Stimulated activated CD4-positive, alpha-beta T cell treated with anti-CD3 and anti-CD28 coated beads, Interleukin-1b, Interleukin-23, amount 100 ng/mL, for 1 hour (primary cell): ENCODE measurements at places on chromosomes 5 and 9.

GRCh38 chr9:74784506-74784905 is 103.2 kb downstream of the TRPM6 start:
- DNase-seq, result no peak

GRCh38 chr9:74910036-74910435 is 22.3 kb upstream of the TRPM6 start:
- no peak for DNase-seq

- no peak for DNase-seq
Measured at GRCh38 chr9:34380034-34380510, 3.4 kb upstream of the MYORG start.

- DNase-seq, result no peak
Measured at GRCh38 chr9:68755752-68756151, 50.7 kb downstream of the PIP5K1B start.

DNA sequence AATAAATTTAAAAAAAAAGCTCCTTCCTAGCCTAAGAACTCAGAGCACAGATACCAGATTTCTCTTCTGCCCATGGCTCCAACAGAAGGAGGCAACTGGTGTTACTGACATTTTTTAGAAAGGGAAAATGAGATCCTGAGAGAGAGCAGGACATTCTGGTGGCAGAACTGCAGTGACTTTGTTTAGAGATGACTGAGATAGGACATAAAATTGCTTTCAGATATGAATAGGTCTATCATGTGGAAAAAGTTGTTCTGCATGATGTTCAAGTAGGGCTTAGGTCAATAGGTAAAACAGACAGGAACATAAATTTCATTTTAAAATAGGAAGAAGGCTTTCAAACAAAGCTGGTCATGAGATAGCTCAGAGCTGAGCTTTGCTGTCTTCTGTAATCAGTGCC is 49.6 kb downstream of the NIPAL4 start:
- no peak for DNase-seq

DNA sequence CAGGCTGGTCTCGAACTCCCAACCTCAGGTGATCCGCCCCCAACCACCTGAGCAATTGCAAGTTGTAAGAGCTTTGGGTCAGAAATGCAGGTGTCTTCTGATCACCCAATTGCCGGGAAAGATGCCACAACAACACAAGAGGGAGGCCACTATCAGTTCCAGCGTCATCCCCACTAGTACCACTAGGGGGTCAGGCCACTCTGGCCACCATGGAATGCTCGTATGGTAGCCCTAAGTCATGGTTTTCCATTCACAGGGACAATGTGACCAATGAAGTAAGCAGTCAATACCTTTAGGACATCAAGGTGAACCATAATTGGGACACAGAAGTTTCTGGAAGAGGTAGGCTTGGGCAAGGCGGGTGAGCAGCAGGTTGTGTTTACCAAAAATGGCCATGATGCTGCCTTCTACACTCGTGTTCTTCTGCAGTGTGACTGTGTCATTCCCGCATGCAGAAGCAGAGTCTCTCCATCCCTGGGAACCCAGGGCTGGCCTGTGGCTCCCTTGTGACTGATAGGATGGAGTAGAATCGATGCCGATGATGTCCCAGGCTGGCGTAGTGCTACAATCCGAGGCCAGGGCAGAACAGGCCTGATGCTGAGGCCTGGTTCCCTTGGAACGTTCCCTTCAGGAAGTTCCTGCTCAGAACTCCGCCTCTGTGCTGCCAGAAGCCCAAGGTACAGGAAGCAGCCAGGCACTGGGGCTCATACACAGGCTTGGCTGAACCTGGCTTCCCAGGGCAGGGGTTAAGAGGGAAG is 42.2 kb upstream of the ANKRD33B start:
- no peak for DNase-seq

DNA sequence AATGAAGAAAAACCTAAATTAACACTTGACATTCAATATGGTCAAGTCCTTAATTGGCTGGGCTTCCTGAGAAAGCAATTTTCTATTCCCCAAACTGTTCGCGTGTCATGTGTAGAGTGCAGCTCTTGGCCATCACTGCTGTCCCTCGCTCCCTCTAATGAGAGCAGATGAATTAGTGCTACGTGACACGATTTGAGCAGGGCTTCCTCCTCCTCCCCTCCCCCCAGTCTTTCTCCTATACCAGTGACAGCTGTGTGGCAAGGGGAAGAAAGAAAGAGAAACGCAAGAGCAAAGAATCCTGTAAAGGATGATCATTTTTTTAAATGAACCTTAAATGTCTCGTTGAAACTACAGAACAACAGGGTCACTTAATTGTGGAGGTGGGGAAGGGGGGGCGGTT is 159.6 kb downstream of the BNC2 start:
- DNase-seq, result no peak

- DNase-seq, result no peak
Measured at GRCh38 chr9:79847074-79847473, 275.3 kb downstream of the TLE4 start.

GRCh38 chr5:933251-933861 is 40.7 kb downstream of the TRIP13 start:
- DNase-seq, result no peak

GRCh38 chr5:122229551-122229950 is 82.5 kb upstream of the SNCAIP start:
- no peak for DNase-seq

- no peak for DNase-seq
Measured at GRCh38 chr5:113325054-113325453, 109.7 kb downstream of the TSSK1B start.

- DNase-seq, result no peak
Measured at GRCh38 chr9:5873439-5873838, 17.2 kb upstream of the MLANA start.

DNA sequence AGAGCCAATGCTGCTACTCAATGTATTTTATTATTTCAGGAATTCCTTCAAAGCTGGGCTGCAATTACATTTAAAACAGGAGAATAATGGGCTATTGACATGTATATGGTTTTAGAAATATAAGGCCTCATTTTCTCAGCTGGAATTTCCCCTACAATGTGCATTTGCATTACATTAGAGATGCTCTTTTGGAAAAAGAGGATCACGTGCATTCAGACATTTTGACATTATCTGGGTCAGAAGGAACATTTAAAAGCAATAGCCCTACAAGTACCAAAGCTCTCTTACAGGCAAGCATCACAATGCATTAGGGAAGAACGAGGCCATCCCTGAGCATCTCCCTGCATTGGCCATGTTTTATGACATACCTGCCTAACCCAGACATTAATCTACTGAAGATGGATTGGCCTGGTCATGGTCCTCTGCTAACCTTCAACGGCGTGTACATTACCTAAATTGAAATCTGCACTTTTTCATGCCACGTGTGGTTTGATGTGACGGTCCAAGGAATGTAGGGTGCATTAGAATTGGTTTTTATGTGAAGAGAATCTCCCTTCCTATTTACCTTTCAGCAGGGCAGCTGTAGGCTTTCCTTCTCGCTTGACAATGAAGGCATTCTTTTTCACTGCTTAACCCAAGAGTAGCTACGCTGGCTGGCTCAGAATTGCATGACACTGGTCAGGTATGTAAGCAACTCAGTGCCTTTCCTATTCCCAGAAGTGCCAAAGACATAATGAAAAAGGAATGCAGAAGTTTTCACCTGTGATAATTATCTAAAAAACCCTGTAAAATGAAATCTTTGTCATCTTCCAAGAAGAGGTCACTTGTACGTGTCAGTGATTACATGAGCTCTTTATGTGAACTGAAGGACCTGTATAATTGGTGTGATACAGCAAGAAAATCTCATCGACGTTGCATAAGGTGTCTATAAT is 212.3 kb upstream of the MPDZ start:
- DNase-seq, result no peak

GRCh38 chr5:177495243-177496060 is 2.0 kb downstream of the PDLIM7 start:
- DNase-seq, result no peak

DNA sequence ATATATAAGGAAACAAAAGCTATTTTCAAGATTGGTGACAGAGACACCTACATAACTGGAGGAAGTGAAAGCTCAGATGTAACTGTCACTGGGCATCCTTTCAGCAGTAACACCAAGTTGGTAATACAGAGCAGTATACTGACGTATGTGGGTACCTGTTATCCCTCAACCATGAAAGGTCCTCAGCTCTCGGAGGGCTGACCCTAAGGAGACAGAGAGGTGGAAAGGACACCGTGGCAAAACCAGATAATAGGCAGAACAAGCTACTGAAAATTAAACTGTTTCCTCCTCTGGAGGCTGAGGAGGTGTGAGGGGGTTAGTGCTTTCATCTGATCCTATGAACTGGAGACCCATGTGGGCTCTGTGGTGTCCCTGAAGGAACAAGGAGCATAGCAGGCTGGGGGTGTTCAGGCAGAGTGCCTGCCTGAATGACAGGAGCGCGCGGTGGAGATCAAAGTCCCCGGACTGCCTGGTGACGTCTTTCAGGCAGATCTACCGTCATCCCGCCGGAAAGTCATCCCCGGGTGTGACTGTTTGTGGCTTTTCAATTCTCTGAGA is 130.2 kb upstream of the FSTL4 start:
- DNase-seq, result no peak

- no peak for DNase-seq
Measured at GRCh38 chr5:81247441-81247972, 14.4 kb downstream of the CKMT2 start.

GRCh38 chr5:65718576-65719310 is 3.2 kb downstream of the SGTB start:
- DNase-seq, result no peak

DNA sequence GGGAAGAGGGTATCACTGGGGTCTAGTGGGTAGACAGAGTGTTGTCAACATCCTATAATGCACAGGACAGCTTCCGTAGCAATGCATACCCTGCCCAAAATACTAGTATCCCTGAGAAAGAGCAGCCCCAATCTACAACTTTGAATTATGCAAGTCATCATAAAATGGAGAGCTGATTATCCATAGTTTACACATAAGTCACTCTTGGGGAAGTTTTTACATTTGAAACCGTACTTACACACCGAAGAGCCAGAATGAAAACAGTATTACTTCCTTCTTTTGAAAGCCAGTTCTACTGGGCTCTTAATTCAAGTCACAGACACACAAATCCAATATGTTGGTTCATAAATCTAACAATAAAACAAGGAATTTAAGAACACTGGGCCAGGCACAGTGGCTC is 21.6 kb downstream of the RNF145 start:
- DNase-seq, result no peak

- DNase-seq, result no peak
Measured at GRCh38 chr9:98298476-98298875, 43.0 kb upstream of the TBC1D2 start.

DNA sequence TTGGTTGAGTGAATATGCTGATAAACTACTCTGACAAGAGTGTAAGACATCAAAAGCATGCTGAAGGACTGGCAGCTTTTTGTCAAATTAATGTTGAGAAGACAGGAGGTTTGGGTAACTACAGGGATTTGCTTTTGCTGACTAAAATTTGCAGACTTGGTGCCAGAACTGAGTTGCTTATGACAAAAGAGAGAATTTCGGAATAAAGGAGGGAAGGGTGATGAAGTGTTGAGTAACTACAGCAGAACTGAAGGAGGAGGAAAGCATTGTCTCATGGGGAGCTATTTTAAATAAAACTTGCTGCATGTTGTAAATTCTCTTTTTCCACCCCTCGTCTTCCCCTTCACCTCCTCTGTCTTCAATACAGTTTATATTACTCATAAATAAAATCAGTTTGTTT is 296.1 kb downstream of the YTHDC2 start:
- no peak for DNase-seq

DNA sequence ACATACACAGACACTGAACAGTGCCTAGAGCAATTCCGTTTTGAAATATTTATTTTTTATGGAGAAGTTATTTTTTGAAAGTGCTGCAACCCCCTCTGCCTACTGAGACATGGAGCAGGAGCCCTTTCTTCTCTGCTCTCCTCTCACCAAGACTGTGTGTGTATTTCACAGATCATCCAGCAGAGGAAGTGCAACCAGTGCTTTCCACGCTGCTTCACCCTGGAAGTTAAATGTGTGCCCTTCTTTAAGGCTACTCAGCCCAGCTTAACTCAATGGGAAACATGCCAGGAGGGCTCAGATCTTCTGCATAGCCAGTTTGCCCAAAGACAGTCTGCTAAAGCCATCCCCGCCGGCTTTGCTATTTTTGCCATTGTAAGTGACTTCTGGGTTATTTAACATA is 606.3 kb downstream of the TLE1 start:
- no peak for DNase-seq
